Activated T-cell treated with anti-CD3 and anti-CD28 coated beads, Interleukin-2, amount 50 U/mL, for 24 hours (primary cell): ENCODE measurements at places on chromosomes 4 and X.

DNA sequence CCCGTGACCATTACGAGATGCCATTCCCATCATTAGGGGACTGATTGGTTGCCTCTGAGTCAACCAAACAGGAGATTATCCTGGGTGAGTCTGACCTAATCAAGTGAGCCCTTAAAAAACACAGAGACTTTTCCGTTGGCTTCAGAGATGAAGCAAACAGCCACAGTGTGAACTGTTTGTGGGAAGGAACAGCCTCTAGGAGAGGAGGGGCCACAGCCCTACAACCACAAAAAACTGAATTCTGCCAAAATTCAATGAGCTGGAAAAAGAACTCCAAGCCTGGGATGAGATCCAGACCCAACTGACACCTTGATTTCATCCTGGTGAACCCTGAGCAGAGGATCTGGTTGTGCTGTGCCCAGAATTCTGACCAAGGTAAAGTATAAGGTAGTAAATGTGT is 31.3 kb upstream of the TBL1X start:
- no peak for DNase-seq

DNA sequence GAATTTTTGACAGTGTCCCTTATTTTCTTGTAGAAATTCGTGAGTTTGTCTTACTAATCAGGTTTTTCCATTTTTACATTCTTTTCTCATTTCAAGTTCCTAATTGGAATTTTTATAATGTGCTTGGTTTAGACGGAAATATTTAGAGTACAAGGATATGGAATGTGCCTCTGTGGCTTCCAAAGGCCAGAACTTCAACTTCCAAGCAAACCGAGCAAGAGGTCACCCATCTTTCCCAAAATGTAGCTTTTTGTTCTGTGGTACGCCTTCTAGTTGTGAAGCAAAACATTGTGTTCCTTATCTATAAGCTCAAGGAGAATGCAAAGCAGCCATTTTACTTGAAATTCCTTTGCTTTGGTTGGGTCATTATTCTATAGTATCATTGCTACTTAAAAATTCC is 212.8 kb upstream of the PACRGL start:
- no peak for DNase-seq

DNA sequence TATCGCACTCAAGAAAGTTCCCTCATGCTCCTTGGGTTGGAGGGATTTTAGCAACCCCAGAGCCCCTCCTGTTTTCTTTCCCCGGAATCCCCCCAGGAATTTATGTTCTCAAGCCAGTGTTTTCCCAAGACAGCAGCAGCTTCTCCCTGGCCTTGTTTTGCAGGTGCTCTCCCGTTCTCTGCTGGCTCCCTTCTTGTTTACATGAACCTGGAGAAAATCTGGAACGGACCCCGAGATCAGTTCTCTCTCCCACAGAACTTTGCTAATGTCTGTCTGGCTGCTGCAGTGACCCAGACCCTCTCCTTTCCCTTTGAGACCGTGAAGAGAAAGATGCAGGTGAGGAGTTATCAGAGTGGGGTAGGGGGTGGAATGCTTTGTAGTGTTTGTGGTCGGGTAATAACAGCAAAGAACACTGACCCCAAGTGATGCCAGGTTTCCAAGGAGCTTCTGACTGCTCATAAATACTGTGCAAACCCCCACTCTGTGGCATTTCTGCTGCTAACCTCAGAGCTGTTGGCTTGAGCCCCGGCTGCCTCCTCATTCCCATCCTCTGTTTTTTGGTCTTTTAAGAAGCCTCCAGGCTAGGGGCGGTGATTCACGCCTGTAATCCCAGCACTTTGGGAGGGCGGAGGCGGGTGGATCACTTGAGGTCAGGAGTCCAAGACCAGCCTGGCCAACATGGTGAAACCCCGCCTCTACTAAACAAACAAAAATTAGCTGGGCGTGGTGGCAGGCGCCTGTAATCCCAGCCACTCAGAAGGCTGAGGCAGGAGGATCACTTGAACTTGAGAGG is 11.1 kb downstream of the SLC25A43 start:
- no peak for DNase-seq

DNA sequence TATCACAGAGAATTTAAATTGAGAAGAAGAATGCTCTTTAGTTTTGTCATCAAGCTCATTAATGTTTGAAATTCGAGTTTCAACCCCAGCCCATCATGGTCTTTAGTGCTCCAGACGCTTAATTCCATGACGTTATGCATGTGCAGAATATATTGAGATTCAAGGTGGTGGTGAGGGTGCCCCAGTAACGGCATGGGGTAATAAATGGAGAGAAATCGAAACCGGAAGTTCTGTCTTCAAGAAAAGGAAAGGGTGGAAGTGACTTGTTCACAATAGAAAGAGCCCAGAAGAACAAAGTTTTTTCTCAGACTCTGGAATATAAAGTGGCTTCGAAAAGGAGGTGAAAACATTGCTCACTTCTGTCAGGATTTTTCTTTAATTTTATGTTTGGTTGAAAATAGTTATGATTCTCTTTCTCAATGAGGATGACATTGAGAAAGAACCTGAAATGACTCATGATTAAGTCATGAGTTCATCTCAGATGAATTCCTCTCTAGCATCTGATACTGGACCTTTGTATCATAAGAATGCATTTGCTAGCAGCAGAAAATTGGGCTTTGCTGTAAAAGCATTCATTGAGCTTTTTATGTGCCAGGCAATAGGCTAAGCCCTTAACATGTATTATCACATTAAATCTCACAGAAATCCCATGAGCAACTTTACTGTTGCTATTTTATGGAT is 779 bp upstream of the DDX60L start:
- DNase-seq: no peak

DNA sequence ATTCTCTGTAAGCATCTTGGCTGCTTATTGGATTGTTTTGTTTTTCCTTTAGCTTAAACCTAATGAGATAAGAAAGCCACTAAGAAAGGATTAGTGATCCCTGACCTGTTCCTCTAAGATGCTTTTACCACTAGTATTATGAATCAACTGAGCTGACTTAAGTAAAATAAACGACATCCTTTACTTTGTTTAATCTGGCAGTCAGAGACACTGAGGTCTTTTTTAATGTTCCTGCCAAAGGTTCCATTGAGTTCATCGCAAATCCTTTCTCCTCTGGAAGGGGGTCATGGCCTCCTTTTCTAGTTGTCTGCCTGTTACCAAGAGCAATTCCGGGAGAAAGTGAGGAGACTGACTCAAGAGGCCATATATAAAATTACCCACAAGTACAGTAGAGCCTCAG is 1038.3 kb upstream of the SLIT2 start:
- no peak for DNase-seq

DNA sequence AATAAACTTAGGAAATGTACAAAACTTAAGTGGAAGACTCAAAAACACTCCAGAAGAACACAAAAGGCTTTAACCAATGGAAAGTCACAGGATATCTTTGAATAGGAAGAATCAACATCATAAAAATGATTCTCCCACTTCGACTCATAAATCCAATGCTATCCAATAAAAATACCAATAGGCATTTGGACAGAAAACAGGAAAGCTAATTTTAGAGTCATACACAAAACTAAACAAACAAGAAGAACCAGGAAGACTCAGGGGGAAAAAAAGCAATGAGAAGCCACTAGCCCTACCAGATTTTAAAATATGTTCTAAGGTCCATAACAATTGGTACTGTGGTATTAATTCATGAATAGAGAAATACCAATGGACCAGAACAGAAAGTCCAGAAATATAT is 28.2 kb downstream of the SLC9A7 start:
- DNase-seq: no peak

GRCh38 chrX:130147631-130148030 is 18.0 kb downstream of the AIFM1 start:
- DNase-seq: no peak

- DNase-seq: no peak
Measured at GRCh38 chrX:44178274-44179053, 165.0 kb downstream of the EFHC2 start.

- DNase-seq: no peak
Measured at GRCh38 chr4:26404743-26405206, 84.0 kb downstream of the RBPJ start.

GRCh38 chr4:160831165-160831922 is 1332.5 kb downstream of the FSTL5 start:
- no peak for DNase-seq

- DNase-seq: no peak
Measured at GRCh38 chrX:9525511-9526248, 60.8 kb downstream of the TBL1X start.

DNA sequence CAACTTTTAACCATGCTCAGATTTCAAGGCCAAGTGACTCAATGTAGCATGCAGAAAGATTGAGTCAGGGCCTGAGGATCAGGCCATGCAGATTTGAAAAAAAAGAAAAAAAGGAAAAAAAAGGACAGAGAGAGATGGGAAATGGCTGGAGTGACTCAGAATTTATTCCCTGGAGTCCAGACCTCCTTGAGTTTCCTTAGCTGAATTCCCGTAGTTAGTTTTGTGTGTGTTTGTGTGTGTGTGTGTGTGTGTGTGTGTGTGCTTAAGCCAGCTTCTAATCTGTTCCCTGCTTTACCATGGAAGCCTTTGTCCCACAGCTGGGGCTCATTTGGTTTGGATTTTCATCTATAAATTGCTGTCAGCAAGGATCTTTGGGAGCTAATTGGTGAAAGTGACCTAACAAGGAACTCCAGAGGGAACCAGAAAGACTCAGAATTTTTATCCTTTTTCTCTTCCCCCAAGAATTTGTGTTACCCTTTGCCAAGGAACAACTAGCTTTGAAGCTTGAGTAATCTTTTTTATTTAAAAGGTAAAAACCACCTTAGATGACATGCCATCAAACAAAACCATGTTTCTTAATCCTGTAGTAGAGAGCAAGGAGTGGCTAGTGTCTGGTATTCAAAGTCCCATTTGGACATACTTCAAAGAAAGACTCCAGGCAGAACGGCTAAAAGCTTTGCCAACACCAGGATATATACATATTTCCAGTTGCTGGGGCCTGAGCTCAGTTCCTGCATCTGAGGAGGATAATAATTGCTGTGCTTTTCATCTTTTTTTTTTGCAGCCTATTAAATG is 109.0 kb upstream of the DDIT4L start:
- no peak for DNase-seq

DNA sequence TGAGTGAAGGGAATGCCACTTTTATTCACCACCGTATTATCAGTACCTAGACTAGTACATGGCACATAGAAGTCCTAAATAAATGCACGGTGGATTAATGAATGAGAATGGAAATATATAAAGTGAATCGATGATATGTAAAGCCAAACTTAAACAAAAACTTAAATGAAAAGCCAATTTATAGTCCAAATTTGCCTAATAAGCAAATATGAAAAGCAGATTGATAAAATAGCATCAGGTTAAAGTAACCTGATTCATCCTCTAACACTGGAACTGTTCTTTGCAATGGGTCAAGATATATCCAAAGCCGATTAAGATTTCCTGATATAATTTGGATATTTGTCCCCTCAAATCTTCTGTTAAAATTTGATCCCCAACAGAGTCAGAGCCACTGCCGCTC is 66.9 kb upstream of the MAGEB10 start:
- DNase-seq: no peak

DNA sequence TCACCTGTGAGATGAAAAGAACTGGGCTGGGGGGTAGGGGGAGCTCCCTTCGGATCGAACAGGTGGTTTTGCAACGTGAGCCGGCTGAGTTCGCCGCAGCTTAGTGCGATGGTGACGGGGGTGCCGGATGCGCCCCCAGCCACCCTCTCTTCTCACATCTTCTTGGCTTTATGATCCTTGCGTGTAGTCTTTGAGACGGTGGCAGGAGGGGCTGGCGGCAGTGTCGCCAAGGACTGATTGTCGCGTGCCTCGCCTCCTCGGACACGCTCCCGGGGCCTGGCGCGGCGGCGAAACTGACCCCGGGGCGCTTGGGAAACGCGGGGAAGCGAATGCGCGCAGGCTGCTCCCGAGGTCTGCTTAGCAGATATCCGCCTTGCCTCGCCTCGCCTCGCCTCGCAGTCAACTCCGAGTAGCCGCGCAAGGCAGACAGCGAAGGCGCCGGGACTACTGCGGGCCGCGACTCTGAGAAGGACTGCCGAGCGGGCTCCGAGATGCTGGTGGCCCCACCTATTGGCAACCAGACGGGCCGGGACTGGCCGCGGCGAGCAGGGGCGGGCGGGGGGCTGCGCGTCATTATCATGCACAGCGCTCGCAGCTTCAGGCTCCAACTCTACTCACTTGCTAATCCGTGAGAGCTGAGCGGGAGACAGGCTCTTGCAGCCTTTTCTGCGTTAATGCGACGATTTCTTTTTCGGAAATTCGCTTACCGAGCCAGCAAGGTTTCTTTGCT is 1.5 kb downstream of the GRID2 start:
- DNase-seq: no peak
